Naive thymus-derived CD8-positive, alpha-beta T cell (primary cell): ENCODE measurements at places on chromosomes 5 and 9. TPM values are rescaled to one million over a fixed set of nuclear protein-coding genes. Genes with fewer than 3 reads are reported as not detected.

DNA sequence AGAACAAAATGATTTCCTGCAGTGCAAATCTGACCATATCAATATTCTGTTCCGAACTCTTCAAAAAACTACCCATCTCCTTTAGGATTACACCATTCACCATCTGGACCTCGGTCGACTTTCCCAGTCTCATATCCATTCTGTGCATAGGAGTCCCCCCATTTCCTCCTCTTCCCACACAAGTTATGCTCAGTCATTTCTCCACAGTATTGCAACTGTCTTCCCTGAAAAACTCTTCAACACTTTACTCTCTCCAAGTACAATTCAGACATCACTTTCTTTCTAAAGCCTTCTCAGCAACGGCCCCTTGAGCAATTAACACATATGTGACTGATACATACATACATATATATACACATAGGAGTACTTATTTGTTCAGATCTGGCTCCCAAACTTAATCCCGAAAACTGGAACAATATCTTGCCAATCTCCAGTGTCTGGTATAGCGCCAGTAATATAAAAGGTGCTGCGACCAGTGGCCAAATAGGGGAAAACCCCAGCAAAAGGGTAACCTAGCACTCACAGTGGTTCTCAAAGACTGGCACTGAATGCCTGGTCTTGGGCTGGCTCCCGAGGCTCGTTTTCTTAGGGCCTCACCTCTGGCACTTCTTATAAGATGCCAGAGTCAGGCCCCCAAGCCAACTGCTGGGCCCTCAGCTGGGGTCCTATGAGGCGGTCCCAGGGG is 629 bp downstream of the ZBTB26 start:
- peak; percentile 7 for DNase-seq
- no peak overlapping the region for H3K27ac ChIP-seq

- H3K4me1 ChIP-seq = peaks cover 17% of the 10 kb centered on the region
- H3K36me3 ChIP-seq = no peaks in the 10 kb centered on the region
- H3K27me3 ChIP-seq = no peaks in the 10 kb centered on the region
Measured at GRCh38 chr5:1256776-1257175, 31.6 kb downstream of the SLC6A18 start.

Gene LRRC26
- total RNA-seq = not detected

- H3K4me3 ChIP-seq = no peak overlapping the region
- DNase-seq = no peak
- H3K36me3 ChIP-seq = no peaks in the 10 kb centered on the region
- no peaks in the 10 kb centered on the region for H3K4me1 ChIP-seq
Measured at GRCh38 chr9:6692881-6693361, 47.4 kb upstream of the GLDC start.

DNA sequence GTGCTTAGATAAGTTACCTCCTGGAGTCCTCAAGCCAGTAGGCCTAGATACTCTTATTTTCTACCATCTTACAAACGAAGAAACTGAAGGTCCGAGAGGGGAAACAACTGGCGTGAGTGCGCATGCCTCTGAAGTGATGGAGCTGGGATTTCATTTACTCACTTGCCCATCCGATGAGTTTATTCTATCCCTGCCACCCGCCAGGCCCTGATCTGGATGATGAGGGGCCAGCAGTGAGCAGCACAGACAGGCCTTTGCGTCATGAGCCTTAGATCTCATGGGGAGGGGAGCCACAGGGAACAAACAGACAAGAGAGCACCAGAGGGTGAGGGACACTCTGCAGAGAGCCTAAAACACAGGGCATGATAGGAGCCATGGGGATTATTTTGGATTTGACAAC is 34.1 kb upstream of the SLC2A8 start:
- H3K27ac ChIP-seq = no peak overlapping the region
- no peaks in the 10 kb centered on the region for H3K36me3 ChIP-seq
- no peaks in the 10 kb centered on the region for H3K4me1 ChIP-seq

GRCh38 chr9:89711866-89712265 is 107.1 kb downstream of the GADD45G start:
- no peak for DNase-seq
- peaks cover 36% of the 10 kb centered on the region for H3K4me1 ChIP-seq
- peaks cover 6% of the 10 kb centered on the region for H3K27me3 ChIP-seq
- no peaks in the 10 kb centered on the region for H3K36me3 ChIP-seq

DNA sequence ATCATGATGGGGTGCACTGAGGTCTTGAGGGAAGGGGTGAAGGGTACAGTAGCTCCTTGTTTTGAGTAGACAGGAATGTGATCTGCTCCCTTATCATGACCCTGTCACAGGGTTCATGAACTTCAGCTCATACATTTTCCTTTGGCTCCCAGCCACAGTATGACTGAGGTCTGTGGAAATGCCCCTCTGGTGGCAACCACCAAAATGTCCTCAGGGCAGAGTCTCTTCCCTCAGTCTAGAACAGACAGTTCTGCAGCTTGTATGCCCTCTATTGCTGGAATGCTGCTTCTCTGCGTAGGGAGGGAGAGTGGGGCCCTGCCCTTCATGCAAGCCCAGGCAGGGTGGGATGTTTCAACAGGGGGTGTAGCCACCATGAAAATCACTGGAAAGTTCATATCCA is 53.8 kb upstream of the SNCAIP start:
- no peaks in the 10 kb centered on the region for H3K4me1 ChIP-seq
- no peak for DNase-seq
- H3K36me3 ChIP-seq = no peaks in the 10 kb centered on the region
- no peak overlapping the region for H3K4me3 ChIP-seq
- H3K27ac ChIP-seq = no peak overlapping the region

DNA sequence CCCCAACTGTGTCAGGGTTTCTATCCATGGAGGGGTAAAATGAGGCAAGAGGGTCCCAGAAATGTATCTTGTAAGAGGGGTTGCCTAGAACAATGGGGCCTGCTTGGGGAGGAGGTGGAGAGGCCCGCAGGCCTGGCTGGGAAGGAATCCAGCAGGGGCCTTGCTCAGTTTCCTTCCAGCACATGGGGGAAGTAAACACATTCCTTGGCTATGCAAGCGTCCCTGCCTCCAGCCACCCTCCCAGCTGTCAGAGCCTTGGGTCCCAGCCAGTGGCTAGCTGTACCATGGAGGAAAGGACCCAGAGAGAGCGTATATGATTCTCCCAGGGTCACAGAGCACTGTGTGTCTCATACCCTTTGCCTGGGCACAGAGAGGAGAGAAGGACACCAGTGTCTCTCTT is 71.1 kb upstream of the IL17B start:
- no peak overlapping the region for H3K4me3 ChIP-seq
- H3K27me3 ChIP-seq = no peaks in the 10 kb centered on the region
- DNase-seq = no peak

- no peaks in the 10 kb centered on the region for H3K36me3 ChIP-seq
- no peaks in the 10 kb centered on the region for H3K4me1 ChIP-seq
- H3K27me3 ChIP-seq = no peaks in the 10 kb centered on the region
- H3K4me3 ChIP-seq = no peak overlapping the region
- H3K27ac ChIP-seq = no peak overlapping the region
Measured at GRCh38 chr5:144405991-144406390, 235.3 kb downstream of the KCTD16 start.

GRCh38 chr5:44842496-44843282 is 33.9 kb downstream of the MRPS30 start:
- no peaks in the 10 kb centered on the region for H3K27me3 ChIP-seq
- no peak overlapping the region for H3K27ac ChIP-seq
- no peaks in the 10 kb centered on the region for H3K4me1 ChIP-seq
